Esophagus muscularis mucosa (tissue), 4 donors: ENCODE measurements at places on chromosomes 1 and 21. TPM values are rescaled to one million over a fixed set of nuclear protein-coding genes. Genes with fewer than 3 reads are reported as not detected.

The ZBTB7B gene
- 68.9 TPM for total RNA-seq

The PBXIP1 gene
- 192 TPM for total RNA-seq

The NCF2 gene
- 10.0 TPM for total RNA-seq

The JAM2 gene
- total RNA-seq: 42.4 TPM

The GPR161 gene
- 23.5 TPM for total RNA-seq

The BCAN gene
- total RNA-seq: 0.45 TPM

The EBNA1BP2 gene
- 66.1 TPM for total RNA-seq

The F13B gene
- not detected for total RNA-seq

The GPATCH4 gene
- 32.8 TPM for total RNA-seq

The MFN2 gene
- 199 TPM for total RNA-seq

The KRTAP24-1 gene
- total RNA-seq: not detected
